ENCODE measurements at places on chromosomes 1 and 21.

DNA sequence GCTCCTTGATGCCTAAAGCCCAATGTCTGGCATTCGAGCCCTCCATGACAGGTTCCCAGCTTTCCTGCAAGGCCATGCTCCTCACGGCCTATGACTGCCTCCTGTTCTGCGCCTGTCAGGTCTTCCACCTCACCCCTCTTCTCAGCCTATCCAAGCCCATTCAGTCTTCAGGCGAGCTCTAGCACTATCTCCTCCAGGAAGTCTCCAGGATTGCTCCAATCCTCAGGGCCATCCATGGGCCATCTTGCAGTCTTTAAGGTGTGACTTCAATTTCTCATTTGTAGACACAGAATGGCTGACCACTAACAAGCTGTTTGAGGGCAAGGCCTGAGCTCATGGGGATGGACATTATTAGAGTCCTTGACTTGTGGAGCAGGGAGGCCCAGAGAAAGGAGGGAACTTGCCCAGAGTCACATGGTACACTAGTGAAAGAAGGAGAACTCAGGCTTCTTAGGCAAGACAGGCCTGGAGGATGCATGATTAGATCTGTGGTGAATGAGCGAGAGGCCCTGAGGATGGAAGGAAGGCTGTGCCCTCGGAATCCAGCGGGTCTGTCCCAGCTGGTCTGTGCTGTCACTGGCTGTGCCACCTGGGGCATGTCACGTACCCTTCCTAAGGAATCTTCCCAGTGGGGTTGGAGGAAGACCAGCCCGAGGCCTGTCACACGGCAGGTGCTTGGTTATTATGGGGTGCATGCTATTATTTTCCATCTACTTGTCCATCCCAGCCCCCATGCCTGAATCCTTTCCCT is 1.2 kb upstream of the ACOT11 start:
- DNase-seq = no peak

DNA sequence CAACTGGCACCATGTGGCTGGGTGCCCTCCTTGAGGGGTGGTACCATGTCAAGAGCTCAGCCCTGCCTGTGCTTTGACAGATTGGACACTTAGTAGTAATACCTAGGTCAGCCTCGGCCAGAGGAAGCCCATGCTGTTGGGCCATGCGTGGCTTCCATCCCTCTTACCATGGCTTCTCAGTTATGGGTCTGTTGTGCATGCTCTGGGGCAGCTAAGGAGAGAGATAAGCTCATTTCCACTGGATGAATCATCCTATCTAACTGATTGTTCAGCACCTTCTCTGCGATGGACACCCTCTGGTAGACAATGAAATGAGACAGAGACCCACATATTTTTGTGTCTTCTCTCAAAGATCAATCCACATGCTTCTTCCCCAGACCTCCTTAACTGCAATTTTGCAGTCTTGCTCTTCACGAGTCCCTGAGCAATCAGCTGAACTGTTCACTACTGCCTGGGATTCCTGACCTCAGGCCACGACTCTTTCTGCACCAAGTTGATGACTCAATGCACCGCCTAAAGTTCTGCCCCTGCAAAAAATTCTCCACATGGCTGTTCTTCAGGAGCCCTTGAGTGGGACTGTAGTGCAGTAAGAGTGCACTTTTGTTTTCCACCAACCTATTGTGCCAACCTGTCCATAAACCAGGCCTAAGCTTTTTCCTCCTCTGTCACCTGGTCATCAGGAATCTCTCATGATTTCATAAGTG is 6.9 kb upstream of the TRIM62 start:
- no peak for DNase-seq

DNA sequence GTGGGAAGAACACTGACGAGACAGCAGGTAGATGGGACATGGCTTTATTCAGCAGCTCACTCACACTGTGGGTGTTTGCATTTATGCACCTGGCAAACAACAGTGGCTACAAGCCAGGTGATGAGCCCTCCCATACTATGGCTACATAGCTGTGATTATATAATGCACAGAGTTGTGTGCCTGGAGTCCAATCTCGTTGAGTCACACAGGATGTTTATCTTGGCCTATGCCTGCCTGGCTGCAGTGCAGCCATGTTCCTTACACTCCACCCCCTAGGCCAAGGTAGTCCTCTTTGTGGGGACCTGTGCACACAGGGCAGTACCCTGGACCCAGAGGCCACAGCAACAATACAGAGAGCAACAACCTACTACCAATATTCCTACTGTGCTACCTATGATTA is 1643.8 kb downstream of the MRPL39 start:
- no peak for DNase-seq

- no peak for DNase-seq
Measured at GRCh38 chr1:239823852-239824251, 267.8 kb upstream of the FMN2 start.

DNA sequence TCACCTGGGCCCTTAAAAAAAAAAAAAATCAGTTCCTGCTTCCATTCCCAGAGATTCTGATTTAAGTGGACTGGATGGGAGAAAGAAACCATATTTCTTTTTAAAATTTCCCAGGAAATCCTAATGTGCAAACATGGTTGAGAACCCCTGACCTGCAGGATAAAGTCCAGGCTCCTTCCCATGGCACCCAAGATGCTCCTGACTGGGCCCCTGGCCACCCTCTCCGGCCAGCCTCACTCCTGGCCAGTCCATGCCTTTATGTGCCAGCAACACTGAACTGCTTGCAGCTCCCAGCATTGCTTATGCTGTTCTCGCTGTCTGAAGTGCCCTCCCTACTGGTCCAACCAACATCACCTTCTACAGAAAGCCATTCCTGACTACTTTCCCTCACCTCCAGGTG is 93.9 kb downstream of the TEX35 start:
- no peak for DNase-seq

GRCh38 chr1:86061551-86061990 is 95.0 kb downstream of the COL24A1 start:
- DNase-seq = no peak

DNA sequence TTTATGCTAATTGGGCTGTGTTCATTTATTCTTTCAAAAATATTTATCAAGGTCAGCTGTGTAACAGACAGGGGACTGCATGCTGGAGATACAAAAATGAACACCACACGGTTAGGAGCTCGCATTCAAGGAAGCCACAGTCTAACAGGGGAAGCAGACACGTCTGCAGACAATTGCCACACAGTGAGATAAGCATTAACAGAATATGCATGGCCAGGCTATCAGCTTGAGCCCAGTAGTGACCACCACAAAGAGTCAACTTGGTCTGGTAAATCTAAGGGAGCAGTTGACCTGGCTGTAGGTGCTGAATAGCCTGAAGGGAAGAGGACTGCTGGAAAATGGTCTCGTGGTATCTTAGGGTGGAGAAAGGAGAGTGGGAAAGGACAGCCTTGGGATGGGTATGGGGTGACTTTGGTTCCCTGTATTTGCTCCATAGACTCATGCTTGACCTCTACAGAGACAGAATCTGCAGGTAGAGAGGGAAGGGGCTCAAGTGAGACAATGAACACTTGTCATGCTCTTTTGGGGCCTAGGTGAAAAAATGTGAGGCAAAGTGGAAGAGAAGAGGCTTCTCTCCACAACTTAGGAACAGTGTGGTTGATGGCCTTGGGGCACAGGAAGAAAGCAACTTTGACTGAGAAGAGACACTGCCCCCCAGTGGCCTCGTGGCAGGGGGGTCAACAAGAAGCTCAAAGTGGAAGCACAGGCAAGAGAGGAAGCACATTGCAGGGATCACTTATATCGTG is 7.6 kb upstream of the NPL start:
- peak; percentile 57 for DNase-seq
